ENCODE measurements at places on chromosomes 11 and 22.
A peak's percentile ranks its signal among the peaks of the same experiment; 100 is the strongest.

DNA sequence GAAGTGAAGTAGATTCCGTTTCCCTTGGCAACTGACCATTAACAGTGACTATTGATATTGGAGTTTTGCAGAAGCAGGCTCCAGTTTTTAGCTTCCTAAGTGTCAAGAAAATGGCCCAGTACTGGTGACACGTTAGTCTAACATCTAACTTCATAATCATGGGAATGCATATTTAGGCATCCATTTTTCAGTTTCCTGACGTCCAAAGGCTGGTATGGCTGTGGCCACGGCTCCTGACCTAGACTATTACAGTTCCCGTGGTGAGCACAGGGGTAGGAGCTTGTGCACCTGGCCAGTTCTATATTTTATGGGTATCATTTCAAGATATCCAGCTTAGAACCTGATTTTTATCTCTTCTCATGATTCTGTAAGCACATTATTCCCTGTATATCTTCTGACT, 323.8 kb downstream of the GUCY1A2 start:
- no peak for DNase-seq

DNA sequence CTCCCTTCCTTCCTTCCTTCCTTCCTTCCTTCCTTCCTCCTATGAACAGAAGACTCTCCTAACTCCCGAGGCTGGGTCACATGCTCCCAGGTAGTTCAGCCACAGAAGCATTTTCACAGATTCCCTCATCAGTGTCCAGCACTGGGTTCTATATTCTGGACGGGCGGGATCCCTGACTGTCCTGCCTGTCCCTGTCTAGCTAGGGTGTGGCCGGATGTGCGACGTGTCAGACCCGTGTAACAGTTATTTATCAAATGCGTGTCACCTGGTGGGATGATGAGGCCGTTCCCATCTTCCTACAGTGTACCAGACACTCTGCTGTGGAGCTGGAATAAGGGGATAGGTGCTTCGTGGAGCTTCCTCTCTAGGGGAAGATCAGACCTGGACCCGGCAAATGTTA, 901.0 kb downstream of the BRD1 start:
- no peak for DNase-seq

- DNase-seq = no peak
These were observed 167.6 kb upstream of the MTMR2 start for GRCh38 chr11:96091476-96091875.

DNA sequence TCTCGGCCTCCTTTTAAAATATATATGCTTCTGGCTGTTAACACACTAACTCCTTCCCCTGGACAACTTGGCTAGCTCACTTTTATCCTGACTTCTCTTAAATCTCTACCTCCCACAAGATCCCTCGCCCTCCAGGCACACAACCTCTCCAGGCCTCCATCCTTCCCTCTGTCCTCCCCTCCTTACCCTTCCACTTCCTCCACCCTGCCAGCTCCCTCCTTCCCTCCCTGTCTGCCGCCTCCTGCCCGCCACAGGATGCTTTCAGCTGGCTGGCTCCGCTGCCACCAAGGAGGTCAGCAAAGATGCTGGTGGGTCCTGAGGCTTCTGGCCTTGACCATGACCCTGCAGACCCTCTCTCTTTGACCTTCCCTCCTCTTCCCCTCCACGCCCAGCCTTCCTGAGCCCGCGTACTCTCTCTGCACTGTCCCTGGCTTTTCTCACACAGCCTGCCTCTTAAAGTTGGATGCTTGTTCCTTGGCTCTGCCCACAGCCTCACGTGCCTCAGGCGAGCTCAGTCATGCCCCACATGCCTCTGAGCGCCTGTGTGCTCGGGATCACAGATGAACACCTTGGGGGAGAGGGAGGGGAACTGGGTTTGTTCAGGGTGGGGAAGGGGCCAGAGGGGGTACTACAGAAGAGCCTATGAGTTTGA, 6.7 kb downstream of the NFAM1 start:
- DNase-seq = no peak

GRCh38 chr11:78244546-78245255, 56.0 kb downstream of the USP35 start:
- DNase-seq = peak; percentile 7

GRCh38 chr22:36928786-36929535, 15.5 kb downstream of the CSF2RB start:
- no peak for DNase-seq

DNA sequence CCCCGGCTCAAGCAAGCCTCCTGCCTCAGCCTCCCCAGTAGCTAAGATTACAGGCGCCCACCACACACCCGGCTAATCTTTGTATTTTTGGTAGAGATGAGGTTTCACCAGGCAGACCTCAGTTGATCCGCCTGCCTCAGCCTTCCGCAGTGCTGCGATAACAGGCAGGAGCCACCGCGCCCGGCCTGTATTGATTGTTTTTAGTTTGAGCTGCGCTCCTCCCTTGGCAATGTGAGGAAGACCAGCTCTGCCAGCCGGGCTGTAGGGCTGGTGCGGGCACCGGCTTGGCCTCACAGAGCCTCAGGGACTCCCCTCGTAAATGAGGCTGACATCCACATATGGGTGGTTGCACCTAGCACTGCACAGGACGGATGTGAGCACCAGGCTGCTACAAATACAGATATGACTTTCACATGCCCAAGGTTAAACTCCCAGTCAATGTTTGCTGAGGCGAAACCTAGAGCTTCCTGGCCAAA, 7.5 kb upstream of the SLC2A11 start:
- DNase-seq = no peak

- peak; percentile 70 for DNase-seq
These were observed 71.3 kb downstream of the PPP2R1B start for GRCh38 chr11:111694851-111695250.

DNA sequence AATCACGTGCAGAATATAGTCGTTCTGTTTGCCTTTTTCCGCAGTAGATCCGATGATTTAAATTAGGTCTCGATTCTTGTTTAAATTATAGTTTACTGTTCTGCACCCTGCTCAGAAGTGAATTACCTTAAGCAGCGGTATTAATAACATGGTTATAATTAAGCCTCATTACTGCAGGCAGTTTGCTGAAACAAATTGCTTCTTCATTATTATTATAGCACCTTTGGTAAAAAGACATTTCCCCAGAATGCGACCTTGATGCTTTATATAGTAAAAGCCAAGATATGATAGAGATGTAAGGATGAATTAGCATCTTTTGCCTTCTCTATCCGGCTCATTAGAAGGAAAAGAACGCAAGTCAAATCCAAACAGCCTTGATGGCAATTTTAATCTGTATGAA, 625.2 kb upstream of the CADM1 start:
- DNase-seq = no peak

- DNase-seq = no peak
These were observed 140.7 kb downstream of the LUZP2 start for GRCh38 chr11:24637520-24637919.

- no peak for DNase-seq
These were observed 1.4 kb downstream of the RASSF7 start for GRCh38 chr11:562046-562645.

GRCh38 chr22:20026996-20027601, 6.2 kb downstream of the TANGO2 start:
- no peak for DNase-seq

DNA sequence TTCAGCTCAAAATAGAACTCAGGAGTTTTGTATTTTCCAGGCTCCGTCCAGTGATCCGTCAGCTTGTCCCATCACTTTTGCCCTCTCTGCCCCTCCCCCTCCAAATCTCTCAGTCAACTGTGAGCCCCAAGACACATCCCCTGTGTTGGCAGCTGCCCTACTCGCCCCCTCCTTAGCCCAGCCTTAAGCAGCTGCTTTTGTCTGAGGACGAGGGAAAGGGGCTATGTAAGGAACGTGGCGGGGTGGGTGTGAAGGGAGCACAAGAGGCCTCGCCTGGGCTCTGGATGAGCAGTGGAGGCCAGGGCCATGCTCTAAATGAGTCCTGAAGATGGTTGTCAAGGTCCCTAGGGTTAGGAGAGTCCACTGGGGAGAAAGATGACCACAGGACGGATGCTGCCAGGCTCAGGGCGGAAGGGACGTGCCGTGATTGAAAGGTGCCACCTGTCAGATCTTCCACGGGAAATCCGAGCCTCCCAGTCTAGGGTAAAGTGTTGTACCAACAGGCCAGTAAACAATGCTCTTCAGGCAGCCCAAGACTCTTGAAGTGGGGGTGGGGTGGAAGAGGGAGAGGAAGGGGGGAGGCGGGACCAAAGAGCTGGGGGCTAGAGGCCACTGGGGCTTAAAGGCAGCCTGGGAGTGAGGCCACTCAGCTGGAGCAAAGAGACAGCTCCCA, at the start of gene SMTNL1:
Gene SMTNL1, plus strand, starts transcription at position 649 of the 673 bp plus-strand sequence. CDS start 5,048 bp downstream, outside the sequence.
- no peak for DNase-seq

DNA sequence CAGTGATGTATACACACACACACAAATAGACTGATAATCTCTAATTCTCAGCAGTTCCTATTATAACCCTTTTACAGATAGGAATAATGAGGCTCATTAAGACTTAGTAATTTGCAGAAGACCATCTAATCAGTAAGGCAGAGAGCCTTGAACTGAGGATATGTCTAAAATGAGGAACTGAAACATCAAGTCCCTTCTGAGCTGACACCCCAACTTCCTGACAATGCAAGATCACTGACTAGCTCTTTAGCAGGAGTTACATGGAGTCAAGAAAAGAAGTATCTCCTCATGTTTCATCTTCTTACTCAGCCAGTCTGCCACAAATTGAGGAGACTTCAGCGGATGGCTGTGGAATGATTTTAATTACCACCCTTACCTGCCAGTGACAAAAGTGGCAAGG, 193.0 kb downstream of the MSANTD4 start:
- no peak for DNase-seq

GRCh38 chr11:31969359-31969702, 121.5 kb upstream of the RCN1 start:
- DNase-seq = no peak

DNA sequence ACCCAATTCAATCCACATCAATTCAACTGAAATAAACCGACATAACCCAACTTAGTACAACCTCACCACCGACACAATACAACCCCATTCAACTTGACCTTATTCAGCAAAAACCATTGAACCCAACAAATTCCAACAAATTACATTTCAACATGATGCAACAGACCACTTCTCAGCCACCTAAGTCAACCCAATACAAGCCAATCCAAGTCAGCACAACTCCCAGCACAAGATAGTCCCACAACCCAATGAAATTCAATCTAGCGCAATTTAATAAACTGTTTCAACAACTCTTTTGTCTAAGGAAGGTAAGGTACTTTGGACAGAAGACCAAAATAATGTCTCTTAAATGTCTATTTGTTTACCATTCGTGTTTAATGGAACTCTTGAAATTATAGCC, 226.0 kb downstream of the MIAT start:
- no peak for DNase-seq

DNA sequence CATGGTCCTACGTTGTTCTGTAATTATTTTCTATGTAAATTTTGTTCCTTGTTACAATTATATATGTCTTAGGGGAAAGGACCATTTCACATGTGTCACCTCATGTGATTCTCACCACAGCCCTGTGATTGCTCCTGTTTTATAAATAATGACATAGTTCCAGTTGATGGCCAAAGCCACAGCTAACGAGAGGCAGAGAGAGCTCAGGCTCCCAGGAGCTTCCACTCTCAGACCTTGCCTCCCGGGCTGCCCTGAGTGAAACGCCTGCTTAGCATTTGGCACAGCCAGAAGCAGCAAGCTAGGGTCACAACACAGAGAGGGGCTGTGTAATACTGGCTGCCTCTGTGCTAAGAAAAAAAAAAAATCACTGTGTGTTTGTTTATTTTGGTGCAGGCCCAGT, 5.9 kb downstream of the TMEM121B start:
- DNase-seq = no peak

All from dermis microvascular lymphatic vessel endothelial cell (primary cell).